GOT3 (cell line): ENCODE measurements at places on chromosomes 7 and 10.

- DNase-seq, result no peak
These were observed 178.0 kb downstream of the JAZF1 start for GRCh38 chr7:28002638-28003037.

- DNase-seq, result no peak
These were observed 162.5 kb upstream of the LYZL2 start for GRCh38 chr10:30792025-30792424.

DNA sequence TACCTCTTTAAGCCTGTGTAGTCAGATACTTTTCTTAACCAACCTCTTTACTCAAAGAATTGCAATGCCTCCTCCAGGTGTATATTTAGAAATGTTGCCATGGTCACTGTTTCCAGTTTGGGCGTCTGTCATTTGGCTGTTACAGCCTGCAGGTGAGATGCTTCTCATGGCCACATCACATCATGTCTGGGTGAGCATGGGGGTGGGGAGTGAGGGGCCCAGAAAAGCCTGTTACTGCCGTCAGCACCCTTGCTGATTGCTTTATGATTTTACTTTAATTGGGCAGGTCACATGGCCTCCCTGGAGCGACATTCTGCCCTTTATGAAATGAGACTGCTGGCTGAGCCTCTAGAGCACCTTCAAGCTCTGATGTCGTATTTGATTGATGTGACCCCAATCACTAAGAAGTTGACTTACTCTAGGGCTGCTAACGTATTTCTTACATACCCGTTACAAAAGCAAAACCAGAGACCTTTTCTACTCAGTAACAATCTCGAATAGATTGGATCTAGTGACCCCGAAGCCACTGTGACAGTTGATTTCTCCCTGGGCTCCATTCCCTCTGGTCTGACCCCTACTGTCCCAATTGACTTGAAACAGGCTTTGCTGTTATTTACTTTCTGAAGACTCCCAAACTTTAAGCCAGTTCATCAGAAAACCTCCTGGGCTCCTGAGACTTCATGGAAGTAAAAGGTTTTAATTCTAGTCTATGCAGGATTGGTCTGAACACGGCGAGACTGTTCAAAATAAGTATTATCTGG lies 60.7 kb downstream of the OTUD1 start:
- no peak for DNase-seq

DNA sequence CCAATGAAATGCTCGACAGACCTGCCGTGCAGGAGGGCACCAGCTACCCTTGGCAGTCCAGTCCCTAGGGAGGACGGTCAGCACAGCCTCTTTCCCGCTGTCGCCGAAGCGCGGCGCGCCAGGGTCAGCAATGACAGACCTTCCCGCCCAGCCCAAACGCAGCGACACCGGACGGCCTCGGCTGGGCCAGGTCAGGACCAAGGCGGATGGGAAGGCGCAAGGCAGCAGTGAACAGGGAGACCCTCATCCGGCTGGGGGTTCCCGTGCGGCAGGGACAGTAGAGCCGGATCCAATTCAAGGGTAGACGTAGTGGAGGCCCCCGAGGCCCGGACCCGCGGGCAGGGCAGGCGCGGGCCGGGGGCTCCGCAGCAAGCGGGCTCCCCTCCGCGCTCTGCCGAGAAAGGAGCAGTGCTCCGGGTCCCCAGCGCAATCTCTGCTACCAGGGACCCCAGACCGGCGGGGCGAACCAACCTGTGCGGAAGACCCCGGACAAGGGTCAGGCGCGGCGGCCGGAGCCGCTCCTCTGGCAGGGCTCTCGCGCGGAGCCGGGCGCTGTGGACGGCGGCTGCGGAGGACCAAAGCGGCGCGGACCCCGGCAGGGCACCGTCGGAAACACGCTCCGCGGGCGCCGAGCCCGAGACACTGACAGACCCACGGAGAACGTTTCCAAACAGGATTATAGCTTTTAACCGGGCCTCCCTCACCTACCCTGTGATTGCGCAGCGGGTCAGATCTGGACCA lies at the start of gene SEC31B:
Gene SEC31B (minus strand): TSS at position 551 of the 741 bp plus-strand sequence. CDS start 2,909 bp downstream, outside the sequence.
- DNase-seq, result no peak

DNA sequence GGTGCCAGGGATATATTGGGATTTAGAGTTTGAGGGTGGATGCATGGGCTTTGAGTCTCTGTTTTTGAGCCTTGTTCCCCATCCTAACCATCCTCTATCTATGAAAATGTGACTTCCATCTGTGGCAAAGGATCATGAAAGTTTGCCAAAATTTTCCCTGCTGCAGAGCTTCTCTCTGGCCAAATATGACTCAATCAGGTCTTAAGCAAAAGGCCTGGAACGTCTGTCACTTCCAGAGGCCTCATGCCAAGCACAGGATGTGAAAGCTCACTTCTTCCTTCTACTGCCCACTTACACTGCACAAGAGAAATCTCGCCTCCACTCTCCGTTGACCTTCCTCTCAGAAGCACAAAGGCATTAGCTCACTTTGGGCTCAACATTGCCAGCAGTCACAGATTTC lies 696.9 kb upstream of the NRP1 start:
- no peak for DNase-seq

DNA sequence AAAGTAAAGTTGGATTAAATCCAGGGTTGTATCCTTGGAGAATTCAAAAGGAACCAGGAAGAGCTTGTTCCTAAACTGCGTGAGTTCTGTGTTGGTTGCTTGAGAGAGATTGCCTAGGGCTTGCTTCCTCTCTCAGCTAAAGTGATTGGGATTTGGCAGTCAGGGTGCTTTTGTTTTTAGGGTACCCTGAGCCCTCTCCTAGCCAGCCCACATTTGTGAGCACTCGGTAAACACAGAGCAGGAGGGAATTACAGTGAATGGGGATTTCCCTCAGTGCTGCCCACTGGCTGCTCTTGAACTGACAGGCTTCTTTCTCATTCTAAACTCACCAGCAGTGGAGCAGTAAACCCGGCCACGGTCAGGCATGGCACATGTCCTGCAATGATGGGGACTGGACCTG lies 146.9 kb downstream of the TPST1 start:
- no peak for DNase-seq

DNA sequence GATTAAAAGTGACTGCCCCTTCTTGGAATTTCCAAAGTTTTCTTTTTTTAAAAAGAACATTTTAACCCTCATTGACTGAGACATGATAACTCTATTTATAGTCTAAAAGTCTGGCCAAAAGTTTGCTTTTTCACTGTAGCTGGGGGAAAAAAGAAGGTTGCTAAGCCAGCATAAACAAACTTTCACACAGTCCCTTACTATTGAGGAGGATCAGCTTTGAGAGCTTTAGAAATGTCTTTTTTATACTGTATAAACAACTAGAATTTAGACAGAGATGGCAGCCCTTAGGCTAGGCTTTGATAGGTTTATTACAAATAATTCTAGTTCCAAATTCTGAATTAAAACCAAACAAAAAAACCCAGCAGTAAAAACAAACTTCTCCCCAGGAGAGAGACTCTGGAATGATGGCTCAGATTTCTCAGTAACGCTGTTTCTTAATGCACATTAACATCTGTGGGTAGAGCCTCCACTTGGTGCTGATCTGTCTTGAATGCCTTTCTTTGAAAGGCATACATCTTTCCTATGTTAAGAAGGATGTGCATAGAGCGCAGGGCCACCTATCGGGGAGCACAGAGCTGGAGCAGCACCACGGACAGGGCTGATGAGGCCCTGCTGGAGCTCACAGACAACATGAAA lies 100.9 kb upstream of the PDLIM1 start:
- DNase-seq, result peak; percentile 17

DNA sequence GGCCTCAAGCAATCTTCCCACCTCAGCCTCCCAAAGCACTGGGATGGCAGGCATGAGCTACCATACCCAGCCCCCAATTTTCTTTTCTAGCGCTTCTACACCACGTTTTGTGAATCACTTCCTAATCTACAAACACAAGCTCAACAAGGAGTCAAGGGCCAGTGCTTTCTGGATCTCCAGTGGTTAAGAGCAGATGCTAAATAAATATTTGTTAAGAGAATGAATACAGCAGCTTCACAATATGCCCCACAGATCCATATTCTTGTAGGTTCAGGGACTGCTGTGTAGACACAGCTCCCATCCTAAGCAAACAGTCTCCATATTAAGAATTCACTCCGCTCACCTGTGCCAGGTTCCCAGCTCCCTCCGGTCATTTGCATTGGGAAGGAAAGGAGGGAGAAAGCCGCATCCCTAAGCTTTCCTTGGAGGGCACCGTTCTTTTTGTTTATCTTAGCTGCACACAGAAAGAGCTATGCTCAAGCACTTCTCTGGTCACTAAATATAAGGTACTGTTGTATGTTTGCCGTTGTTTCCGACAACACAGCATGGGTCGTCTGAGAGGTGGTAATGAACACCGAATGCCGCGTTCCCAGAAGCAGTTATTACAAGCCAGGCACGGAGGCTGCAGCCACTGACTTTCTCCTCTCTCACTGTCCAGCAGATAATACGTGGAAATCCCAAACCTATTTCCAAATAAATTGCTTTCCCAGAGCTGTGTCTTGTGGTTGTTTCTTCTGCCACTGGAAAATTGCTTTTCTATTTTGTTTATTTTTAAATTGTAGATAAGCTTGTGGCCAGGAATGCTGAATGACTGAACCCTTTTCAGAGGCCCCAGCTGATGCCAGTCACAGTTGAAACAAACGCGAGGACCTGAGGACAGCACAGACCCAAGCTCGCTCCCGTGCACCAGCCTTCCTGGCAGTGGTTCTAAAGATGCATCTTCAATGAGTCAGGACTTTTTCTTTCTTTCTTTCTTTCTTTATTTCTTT lies 217.1 kb downstream of the PRPF18 start:
- no peak for DNase-seq

GRCh38 chr10:6141296-6142151 lies 52.7 kb downstream of the RBM17 start:
- DNase-seq, result peak; percentile 61

- DNase-seq, result no peak
These were observed 124.3 kb downstream of the SKIDA1 start for GRCh38 chr10:21401196-21401595.

DNA sequence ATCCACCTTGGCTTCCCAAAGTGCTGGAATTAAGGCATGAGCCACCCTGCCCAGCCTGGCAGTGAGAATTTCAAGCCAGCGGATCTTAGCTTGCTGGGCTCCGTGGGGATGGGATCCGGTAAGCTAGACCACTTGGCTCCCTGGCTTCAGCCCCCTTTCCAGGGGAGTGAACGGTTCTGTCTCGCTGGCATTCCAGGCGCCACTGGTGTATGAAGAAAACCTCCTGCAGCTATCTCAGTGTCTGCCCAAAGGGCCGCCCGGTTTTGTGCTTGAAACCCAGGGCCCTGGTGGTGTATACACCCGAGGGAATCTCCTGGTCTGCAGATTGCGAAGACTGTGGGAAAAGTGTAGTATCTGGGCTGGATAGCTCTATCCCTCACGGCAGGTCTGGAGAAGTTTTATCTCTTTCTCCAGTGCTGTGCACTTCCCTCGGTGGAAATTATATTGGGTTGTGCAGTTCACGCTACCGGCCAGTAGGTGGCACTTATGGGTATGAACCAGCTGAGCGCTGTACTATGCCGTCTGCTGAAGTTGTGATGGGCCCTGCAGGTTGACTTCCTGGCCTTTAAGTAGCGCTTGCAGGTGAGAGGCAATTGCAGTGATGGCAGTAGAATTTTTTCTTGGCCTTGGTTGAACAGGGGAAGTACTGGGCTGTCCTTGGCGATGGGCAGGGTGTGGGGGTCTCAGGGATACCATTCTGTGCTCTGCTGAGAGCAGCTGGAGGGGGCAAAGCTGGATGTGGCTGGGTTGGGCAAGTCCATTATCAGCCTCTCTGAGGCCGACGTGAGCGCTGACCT lies 138.0 kb upstream of the MTPN start:
- peak; percentile 1 for DNase-seq

DNA sequence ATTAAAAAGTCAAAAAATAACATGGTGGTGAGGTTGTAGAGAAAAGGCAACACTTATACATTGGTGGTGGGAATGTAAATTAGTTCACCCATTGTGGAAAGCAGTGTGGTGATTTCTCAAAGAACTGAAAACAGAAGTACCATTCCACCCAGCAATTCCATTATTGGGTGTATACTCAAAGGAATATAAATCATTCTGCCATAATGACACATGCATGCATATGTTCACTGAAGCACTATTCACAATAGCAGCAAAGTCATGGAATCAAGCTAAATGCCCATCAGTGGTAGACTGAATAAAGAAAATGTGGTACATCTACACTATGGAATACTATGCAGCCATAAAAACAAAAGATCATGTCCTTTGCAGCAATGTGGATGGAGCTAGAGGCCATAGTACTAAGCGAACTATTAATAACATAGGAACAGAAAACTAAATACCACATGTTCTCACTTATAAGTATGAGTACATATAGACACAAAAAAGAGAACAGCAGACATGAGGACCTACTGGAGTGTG lies 66.1 kb upstream of the MKLN1 start:
- no peak for DNase-seq

- DNase-seq, result no peak
These were observed 175.9 kb upstream of the GHITM start for GRCh38 chr10:83963446-83963845.

DNA sequence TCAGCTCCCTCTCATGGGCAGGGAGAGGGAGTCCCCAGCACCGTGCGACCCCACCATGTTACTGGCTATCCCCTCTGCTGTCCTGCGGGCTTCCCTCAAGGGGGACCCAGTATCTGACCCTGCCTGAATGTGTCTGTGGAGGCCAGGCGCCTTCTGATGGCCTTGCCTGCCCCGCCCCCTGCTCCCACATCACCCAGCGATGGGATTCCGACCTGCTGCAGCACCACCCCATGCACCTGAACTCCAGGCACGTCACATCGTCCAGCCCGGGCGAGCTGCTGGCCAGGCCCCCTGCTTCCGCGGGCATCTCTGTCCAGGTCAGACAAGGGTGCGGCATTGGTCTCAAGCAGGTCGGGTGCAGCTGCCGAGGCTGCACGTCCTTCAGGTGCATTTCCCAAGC lies 19.0 kb downstream of the LRRC27 start:
- no peak for DNase-seq

GRCh38 chr7:77329466-77330168 lies 86.5 kb downstream of the GSAP start:
- DNase-seq, result no peak

DNA sequence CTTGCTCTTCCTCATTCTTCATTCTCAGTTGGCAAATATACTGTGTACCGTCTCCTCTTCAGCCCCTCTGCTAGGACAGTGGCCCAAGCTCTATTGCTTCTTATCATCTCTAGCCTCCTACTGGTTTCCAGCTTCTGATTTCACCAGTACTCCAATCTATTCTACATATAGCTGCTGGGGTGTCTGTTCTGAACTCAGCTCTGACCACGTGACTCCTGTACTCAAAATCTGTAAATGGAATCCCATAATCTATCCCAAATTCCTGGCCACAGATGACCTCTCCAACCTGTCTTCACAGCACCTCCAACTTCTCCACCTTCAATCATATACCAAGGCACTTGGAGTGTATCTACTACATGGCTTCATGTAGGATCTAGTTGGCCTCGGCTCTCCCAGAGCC lies 152.9 kb downstream of the NRCAM start:
- DNase-seq, result no peak
